ENCODE measurements at places on chromosomes 13 and 19.

- DNase-seq = no peak
Measured at GRCh38 chr13:24746618-24747247, 17.2 kb upstream of the RNF17 start.

DNA sequence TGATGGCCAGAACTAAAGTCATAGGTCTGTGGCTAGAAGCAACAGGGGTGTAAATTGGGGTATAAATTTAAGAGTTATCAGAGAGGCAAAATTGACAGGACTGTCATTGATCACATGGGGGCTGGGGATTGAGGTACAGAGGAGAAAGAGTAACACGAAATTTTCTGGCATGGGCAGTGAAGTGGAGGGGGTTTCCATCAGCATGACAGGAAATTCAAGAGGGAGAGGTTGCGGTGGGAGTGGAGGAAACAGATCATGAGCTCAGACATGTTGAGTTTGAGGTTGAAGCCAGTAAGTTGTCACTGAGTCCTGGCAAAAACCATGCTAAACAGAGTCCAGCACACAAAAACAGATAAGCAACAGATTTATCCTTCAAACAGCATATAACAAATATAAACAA, 192.1 kb upstream of the TSC22D1 start:
- no peak for DNase-seq

GRCh38 chr13:113862931-113863523, 849 bp downstream of the GAS6 start:
- DNase-seq = no peak

- no peak for DNase-seq
Measured at GRCh38 chr13:85995788-85996418, 196.7 kb upstream of the SLITRK6 start.

DNA sequence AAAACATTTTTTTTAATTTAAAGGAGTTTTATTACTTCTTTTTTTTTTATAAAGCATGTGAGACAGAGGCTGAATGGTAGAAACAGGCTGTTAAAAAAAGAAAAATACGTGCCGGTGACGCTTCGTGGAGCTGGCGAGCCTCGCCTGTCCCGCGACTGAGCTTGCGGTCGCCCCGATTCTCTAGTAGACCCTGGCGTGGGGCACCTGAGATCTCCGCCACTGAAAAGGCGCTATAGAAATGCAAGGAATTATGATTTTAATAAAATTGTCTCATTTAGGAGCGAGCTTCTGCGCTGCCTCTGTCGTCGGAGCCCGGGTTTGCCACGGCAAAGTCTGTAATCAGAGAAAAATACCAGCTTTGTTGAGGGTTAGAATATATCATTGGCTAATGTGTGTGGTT, 18.4 kb downstream of the NFIX start:
- DNase-seq = no peak

- DNase-seq = peak; percentile 67
Measured at GRCh38 chr19:54389553-54389952, 24.8 kb upstream of the LAIR1 start.

GRCh38 chr13:64758521-64759244, 2471.5 kb downstream of the PCDH9 start:
- no peak for DNase-seq

- peak; percentile 22 for DNase-seq
Measured at GRCh38 chr19:16328824-16329482, 4.3 kb downstream of the KLF2 start.

DNA sequence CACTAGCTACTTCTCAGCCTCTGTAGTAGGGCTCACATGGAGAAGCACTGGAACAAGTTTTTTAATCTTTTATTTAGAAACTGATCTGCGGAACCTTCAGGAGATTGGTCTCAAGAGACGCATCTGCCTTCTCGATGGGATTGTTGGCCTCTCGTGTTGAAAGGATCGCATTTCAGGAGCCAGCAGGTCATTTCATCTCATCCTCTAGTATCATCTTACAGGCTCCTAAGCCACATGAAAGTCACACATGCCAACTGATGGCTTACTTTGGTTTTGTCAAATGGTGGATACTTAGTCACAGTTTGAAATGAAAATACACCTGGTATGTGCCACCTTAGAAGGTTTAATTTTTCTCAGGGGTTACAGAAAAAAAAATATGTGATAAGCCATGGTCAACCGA, 1703.6 kb downstream of the EFNB2 start:
- DNase-seq = no peak

DNA sequence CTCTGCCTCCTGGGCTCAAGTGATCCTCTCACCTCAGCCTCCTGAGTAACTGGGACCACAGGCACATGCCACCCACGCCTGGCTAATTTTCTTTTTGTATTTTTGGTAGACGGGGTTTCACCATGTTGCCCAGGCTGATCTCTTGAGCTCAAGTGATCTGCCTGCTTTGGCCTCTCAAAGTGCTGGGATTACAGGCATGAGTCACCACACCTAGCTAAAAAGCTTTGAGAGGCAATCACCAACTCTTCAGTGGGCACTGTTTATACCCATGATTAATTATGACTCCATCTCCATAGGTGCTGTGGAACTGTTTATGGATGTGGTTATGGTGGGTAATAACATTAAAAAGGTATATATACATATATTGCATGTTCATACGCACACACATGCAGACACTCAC, 7.5 kb upstream of the RBM26 start:
- DNase-seq = no peak

- DNase-seq = no peak
Measured at GRCh38 chr13:105050686-105051085, 1484.8 kb downstream of the EFNB2 start.

GRCh38 chr13:29551214-29551613, 44.3 kb downstream of the SLC7A1 start:
- DNase-seq = no peak

DNA sequence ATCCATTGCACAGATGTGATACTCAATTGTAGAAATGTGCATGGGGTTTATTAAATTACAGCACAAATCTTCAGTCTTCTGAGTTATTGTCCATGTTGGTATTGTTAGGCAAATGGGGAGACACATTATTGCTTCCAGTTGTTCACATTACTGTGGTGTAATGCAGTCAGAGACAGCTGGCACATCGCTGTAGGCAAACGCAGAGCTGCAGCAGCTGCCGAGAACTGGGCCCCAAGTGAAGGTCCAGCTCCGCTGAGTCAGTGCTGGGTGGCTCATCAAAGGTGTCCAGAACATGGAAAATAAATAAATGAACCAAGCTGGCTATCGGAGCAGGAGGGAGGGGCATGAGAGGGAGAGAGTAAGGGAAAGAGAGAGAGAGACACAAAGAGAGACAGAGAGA, 299.1 kb upstream of the OBI1 start:
- no peak for DNase-seq

GRCh38 chr19:16571822-16572331, 338 bp downstream of the SLC35E1 start:
- peak; percentile 65 for DNase-seq

- no peak for DNase-seq
Measured at GRCh38 chr19:32166238-32166637, 179.2 kb upstream of the ZNF507 start.
